ENCODE measurements at places on chromosomes 6 and 20.
A peak's percentile ranks its signal among the peaks of the same experiment; 100 is the strongest.

DNA sequence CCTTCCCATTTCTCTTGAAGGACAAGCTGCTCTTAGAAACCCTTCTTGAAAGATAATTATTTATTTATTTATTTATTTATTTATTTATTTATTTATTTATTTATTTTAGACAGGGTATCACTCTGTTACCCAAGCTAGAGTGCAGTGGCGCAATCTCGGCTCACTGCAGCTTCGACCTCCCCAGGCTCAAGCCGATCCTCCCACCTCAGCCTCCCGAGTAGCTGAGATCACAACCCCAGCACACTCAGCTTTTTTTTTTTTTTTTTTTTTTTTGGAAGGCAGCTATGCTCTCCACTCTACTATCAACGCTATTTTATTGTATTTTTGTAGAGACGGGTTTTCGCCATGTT is 1.2 kb upstream of the HEBP2 start:
- no peak for DNase-seq

- DNase-seq: no peak
These were observed 362.6 kb upstream of the RNF217 start for GRCh38 chr6:124599656-124600055.

DNA sequence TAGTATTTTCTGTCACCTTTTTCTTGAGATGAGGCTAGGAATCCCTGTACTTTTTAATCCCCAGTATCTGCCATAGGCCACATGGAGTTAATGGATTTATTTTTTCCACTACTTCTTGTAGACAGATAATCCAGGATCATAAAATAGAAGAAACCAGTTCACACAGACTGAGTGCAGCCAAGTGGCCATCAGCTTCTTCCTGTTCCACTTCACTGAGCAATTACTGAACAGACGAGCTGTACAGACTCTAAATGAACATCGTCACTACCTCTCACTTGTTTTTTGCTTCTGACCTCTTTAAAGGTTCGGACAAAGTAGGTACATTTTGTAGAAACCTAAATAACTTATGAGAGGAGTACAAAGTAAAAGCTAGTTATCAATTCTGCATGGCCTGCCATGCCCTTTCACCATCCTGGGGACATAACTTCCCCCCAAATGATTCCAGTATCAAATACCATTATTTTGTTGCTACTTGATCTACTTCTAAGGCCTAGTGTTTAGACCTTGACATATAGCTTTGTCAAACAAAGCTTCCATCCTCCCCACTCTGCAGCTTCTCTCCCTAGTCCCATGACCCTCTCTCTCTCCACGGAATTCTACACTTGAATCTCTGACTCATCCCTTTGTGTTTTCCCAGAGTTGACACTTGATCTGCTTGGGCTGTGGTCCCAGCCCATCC is 34.4 kb upstream of the ARHGAP18 start:
- no peak for DNase-seq

DNA sequence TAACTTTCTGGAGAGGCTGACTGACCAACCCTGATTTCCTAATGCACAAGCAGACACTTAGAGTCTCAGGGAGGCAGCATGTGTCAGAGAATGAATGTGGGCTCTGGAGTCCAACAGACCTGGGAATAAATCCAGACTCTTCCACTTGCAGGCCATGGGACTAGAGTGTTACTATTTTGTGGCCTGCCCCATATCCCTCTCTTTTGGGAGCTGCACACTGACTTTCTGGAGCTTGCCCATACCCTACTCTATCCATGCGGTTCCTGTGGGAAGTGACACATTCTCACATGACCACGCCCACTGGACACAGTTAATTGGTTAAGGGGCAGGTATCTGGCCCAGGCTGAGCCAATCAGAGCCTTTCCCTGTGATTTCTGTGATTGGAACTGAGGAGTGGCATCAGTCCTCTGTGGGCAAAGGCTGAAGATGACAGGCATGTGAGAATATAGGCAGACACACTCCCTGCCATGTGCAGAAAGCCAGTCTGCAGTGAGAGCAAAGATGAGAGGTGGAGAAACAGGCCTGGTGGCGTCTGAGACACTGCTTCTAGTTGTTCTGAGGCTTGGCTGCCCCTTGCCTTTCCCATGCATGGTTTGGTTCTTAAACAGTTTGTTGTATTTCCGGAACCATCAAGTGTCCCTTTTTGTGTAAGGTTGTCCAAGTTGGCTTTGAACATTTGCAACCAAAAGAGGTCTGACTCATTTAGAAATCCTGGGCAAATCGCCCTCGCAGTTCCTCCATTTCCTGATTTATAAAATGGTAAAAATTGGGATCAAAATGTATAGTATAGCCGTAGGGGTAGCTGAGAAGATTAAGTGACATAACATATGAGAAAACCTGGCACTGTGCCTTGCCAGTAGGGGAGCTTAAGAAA is 125.6 kb downstream of the CDC5L start:
- peak; percentile 58 for DNase-seq

DNA sequence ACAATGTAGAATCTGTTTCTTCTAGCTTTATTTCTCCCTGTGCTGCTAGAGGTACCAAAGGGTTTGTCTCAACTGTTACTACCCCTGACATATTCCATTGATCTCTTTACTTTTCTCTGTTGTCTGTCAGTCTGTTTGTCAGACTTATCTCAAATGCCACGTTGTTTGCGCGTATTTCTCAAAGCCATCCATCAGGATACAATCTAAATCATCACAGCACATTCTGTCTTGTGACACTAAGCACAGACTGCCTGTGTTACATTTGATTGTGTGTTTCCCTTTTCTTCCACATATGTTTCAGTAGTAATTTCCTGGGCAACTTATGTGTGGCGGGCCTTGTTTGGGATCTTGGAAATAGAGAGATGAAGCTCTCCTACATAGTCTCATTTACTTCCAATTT is 30.2 kb upstream of the SERINC3 start:
- no peak for DNase-seq

DNA sequence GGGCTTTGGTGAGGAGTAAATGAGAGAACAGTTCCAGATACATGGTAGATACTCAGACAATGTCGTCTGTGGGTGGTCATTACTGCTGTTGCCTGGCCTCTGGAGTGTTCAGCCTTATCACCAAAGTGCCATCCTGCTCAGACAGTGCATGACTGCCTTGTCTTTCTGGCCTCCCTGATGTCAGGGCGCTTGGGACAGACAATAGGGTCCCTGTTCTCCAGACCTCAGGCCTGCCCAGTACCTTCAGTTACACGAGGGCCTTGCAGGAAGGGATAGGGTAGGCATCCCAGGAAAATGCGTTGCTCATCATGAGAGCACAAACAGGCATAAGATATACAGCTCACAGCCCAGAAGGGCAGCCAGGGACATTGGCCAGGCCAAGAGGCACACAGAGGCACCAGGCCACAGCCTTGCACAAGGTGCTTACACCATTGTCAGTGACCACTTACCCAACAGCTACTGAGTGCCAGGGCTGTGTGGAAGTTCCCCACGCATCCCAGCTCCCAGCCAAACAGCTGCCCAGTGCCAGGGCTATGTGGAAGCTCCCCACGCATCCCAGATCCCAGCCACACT is 27.4 kb downstream of the BPIFB1 start:
- DNase-seq: no peak

GRCh38 chr6:84696166-84696565 is 68.2 kb downstream of the TBX18 start:
- no peak for DNase-seq

Data from right atrium auricular region (tissue), 2 donors.